NCI-H1417 (cell line): ENCODE measurements at places on chromosomes 1 and 21.

DNA sequence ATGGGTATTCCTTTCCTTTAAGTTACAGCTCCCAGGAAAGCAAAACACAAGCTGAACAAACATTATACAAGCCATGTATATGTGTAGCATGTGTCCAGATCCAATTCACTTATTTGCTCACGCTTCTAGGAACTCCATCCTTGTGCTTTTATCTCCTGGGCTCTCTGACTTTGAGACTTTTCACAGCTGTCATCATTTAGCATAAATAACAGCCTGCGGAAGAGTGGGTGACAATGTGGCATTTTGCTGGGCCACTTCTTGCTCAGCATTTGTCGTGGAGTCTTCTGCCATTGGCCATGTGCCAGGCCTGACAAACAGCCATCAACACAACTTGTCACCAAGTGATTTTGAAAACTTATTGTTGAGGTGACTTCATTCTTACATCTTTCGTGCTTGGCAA is 164.3 kb downstream of the KIF26B start:
- DNase-seq: no peak

DNA sequence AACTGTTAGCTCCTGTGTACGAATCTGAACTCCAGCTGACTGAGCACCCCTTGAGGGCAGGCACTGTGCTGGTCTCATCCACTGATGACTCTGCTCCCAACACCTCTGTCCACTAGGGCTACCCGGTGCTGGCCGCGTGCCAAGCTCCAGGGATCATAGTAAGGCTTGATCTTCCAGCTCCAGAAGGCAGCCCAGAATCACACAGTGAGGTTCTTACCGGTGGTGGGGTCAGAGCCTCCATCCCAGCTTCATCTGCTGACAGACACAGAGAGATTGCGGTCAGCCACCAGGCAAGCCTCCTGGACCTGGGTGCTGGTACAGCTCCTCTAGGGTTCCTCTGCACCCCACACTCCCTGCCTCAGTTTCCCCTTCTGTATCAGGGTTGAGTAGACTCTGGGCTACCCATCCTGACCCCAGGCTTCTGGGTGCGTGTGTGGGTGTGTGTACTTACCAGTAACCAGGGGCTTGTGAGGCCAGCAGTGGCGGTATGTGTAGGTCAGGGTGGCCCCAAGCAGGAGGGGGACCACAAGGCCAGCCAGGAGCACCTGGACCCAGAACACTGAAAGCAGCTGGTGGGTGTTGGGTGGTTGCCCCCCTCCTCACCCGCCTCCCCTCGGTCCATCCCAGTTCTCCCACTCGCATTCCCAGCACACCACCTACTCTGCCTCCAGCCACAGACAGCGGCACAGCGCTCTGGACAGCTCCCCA is 3.4 kb downstream of the TNFRSF25 start:
- DNase-seq: no peak

DNA sequence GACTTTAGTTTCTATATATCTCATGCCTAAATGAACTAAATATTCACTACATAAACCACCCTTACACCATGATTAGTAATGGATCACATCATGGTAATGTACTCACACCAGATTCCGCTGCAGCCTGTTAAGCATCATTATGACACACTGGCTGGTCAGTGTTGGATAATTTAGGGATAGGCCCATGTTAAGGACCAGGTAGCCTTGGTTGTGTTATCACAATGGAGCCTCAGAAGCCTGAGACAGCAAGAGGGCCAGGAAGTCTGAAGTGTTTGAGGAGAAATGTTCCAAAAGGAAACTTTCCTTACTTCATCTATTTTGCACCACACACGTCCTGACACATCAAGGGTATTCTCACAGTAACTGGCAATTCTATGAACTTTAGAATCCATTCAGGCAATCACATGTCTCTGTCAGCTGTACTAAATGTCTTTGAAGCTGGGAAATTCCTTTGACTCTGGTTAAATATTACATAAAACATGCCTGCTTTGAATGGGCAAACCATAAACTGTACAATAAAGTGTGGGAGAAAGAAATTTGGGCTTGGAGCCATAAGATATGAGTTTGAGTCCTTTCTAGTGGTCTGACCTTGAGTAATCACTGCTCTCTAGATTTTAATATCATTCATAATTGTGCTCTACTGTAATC is 105.3 kb upstream of the DPT start:
- no peak for DNase-seq

- DNase-seq: no peak
Measured at GRCh38 chr1:981955-982558, at the start of gene PERM1. PERM1 (minus strand) TSS chr1:982093; CDS start chr1:981029, 1,064 bp downstream.

DNA sequence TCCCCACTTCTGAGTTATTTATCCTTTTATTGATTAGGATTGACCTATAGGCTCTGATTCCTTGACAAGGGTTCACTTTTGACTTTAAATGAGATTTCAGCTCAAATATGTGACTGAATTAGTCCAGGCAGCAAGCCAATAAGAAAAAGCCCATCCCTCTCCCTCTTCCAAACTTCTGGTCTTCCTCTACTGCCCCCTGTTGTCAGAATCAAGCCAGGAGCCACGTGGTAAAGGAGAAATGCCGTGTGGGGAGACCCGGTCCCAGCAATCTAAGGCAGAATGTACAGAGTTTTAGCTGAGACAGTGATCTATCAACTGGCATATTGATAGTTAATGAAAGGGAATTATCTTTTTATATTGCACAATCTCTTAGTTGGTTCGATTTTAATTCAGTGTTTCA is 5.2 kb downstream of the ADAMTS5 start:
- no peak for DNase-seq

- DNase-seq: peak; percentile 55
Measured at GRCh38 chr21:45421071-45421845, 16.3 kb downstream of the COL18A1 start.

GRCh38 chr1:63012339-63012738 is 228.4 kb downstream of the ATG4C start:
- no peak for DNase-seq

GRCh38 chr1:6612641-6613360 is 730 bp upstream of the PHF13 start:
- DNase-seq: peak; percentile 88

- DNase-seq: no peak
Measured at GRCh38 chr1:11731691-11732283, 4.1 kb upstream of the AGTRAP start.

- DNase-seq: no peak
Measured at GRCh38 chr1:45329445-45329844, 2.8 kb downstream of the HPDL start.

GRCh38 chr1:101285922-101286570 is 49.2 kb downstream of the S1PR1 start:
- DNase-seq: no peak

GRCh38 chr1:62333441-62333840 is 14.2 kb upstream of the KANK4 start:
- DNase-seq: no peak

DNA sequence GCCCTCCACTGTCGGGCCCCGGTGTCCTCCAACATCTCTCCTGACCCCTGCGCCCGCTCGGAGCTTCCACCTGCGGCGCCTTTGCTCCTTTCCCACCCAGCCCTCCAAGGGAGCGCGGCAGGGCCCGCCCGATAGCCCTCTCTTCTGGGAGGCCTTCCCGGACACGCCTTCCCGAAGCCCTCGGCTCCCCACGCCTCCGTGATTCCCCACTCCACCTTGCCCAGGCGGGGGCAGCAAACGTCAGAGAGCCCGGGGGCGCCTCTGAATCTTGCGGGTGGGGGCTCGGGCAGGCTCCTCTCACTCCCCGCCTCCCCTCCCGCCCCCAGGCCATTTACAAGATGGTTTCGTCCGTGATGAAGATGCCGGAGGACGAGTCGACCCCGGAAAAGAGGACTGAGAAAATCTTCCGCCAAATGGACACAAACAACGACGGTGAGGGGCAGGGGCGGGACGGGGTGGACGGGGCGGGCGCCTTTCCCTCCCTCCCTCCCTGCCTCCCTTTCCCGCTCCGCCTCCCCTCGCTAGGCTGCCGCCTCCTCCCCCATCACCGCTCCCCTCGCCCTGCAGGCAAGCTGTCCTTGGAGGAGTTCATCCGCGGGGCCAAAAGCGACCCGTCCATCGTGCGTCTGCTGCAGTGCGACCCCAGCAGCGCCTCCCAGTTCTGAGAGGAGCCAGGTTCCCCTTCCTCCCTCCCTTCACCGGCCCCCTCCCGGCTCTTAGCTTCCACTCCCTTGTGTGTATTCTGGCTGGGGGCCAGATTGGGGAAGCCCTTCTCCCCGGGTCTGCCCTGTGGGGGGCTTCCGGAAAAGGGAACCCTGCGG is 7.1 kb downstream of the HPCA start:
- DNase-seq: peak; percentile 74

GRCh38 chr1:151629278-151629677 is 17.4 kb downstream of the SNX27 start:
- DNase-seq: no peak

GRCh38 chr1:231163830-231164427 is 2.1 kb downstream of the TRIM67 start:
- DNase-seq: no peak

DNA sequence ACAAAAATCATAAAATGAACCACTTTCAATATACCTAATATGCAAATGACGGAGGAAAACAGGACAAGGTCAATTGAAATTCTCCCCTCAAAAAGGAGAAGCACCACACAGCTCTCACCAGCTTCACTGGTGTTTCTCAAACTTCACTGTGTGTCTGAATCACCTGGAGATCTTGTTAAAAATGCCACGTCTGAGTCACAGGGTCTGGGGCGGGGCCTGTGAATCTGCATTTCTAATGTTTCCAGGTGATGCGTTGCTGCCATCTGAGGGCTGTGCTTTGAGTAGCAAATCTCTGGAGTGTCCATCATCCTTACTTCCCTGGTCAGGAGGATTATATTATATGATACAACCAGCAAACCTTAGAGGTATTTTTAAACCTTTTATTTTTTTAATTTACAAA is 9.0 kb downstream of the CLDN19 start:
- no peak for DNase-seq

- no peak for DNase-seq
Measured at GRCh38 chr1:83697220-83697619, 301.7 kb downstream of the TTLL7 start.

DNA sequence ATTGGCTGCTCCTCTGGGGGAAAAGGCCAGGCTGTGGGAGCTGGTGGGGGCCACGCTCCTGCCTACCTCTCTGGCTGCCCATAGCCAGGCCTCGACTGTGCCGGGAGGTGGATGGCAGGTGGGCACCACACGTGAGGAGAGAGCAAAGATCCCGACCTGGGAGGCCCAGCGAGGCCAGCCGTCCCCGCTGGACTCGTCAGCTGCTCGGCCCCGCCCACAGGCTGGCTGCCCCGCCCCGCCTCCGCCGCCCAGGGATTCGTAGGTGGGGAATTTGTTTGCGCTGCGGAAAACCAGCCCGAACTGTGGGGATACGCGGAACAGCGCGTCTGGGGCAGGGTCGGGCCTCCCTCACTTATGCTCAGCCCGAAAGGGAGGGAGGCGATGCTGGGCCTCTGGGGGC is 31.7 kb downstream of the TP73 start:
- DNase-seq: no peak

- no peak for DNase-seq
Measured at GRCh38 chr1:85295006-85295431, 18.6 kb upstream of the BCL10 start.

- no peak for DNase-seq
Measured at GRCh38 chr1:6868660-6869380, 83.6 kb downstream of the CAMTA1 start.
